ENCODE measurements at places on chromosomes 11 and 22. TPM values are rescaled to one million over a fixed set of nuclear protein-coding genes. Genes with fewer than 3 reads are reported as not detected.

Gene IFITM10
- total RNA-seq: not detected

GRCh38 chr11:60672255-60672654, 27.2 kb upstream of the MS4A8 start:
- DNase-seq: no peak
- H3K27ac ChIP-seq: no peak overlapping the region
- peaks cover 2% of the 10 kb centered on the region for H3K36me3 ChIP-seq
- H3K27me3 ChIP-seq: peaks cover 25% of the 10 kb centered on the region
- H3K4me1 ChIP-seq: no peaks in the 10 kb centered on the region

DNA sequence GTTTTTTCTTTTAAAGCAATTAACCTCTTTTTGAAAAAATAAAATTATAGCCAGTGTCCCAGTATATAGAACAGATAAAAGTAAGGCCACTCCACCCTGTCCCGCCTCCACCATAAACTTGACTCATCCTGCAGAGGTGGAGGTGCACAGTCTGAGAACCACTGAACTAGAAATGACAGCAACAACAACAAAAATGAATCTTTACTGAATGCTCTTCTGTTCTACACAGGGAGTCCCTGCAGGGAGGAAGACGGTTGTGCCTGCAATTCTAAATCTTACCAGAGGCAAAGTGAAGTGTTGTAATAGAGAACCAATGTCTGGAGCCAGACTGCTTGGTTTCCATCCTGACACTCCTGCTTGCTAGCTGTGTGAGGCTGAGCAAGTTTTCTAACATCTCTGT, 162.3 kb downstream of the FBXO7 start:
- no peaks in the 10 kb centered on the region for H3K4me1 ChIP-seq
- no peaks in the 10 kb centered on the region for H3K36me3 ChIP-seq
- H3K27ac ChIP-seq: no peak overlapping the region
- DNase-seq: no peak

DNA sequence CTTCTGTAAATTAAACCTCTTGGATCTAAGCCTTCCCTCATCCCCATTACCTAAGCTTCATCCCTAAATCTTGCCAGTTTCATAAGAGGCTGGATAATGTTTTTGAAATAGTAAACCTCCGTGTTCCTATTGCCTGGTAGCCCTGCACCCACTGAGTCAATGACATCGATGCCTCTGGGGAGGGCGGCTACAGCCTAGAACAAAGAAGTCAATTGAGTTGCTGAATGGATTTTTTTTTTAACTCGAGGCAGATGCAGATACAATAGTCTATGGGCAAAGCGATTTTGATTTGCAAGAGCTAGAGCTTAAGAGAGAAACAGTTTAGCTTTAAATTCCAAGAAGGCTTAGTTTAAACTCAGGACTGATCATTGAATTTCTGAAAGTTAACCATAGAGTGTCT, 121.3 kb downstream of the NECTIN1 start:
- no peak overlapping the region for H3K27ac ChIP-seq
- peaks cover 21% of the 10 kb centered on the region for H3K27me3 ChIP-seq
- DNase-seq: no peak
- no peaks in the 10 kb centered on the region for H3K4me1 ChIP-seq
- H3K36me3 ChIP-seq: no peaks in the 10 kb centered on the region

GRCh38 chr11:20192641-20193040, 32.4 kb upstream of the DBX1 start:
- H3K27me3 ChIP-seq: peaks cover 24% of the 10 kb centered on the region
- H3K27ac ChIP-seq: no peak overlapping the region
- peaks cover under 1% of the 10 kb centered on the region for H3K4me1 ChIP-seq
- DNase-seq: no peak

Gene SCGB1D2
- total RNA-seq: not detected

DNA sequence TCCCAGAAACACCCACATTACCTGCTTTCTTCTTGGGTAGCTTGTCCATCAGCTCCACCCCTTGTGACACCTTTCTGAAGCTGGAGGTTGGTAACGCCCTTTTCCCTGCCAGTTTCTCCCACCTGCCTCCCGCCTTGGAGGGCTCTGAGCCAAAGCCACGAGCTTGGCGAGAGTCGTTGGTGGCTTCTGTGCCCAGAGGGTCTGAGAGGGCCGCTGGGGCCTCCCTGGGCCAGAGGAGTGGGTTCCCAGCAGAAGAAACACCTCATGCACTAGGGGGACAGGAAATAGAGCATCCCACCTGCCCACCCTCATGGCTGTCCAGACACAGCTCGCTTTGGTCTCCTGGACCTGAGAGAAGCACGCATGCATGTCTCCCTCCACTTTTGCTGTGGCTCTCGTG, 37.9 kb downstream of the B3GAT1 start:
- H3K4me1 ChIP-seq: no peaks in the 10 kb centered on the region
- H3K27ac ChIP-seq: no peak overlapping the region
- no peaks in the 10 kb centered on the region for H3K36me3 ChIP-seq
- no peak for DNase-seq
- no peak overlapping the region for H3K4me3 ChIP-seq

Gene EXPH5
- 3.1 TPM for total RNA-seq

Gene BCO2
- total RNA-seq: 0.40 TPM

Gene TRIM66
- 22.2 TPM for total RNA-seq
